ENCODE measurements at places on chromosomes 7 and 10.

DNA sequence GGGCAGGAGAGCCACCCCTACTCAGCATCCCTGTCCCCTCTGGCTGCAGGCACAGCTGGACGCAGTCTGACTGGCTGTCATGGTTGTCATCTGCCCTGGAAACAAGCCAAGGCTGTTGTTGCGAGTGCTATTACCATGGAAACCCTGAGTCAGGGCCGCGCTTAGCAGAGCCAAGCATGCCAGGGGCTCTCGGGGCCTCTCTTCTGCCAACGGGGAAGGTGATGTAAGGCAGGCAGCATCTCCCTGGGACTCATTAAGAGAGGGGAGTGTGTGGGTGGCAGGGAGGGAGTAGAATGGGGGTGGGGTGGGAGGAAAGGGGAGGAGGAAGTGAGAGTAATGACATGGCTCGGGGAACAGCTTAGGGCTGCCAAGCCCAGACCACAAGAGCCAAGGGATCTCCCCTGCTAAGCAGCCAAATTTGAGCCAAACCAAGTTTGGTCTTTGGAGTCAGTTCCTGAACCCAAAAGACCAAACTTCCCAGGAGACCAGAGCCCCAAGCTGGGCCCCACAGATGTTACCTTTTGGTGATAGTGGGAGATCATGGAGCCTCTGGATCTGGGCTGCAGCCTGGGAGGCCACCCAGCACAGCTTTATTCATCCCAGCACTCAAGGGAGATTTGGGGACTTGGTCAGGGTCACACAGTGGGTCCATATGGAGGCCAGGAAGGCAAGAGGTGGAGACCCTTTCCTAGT lies 67.6 kb downstream of the TMEM130 start:
- DNase-seq: peak; percentile 70

DNA sequence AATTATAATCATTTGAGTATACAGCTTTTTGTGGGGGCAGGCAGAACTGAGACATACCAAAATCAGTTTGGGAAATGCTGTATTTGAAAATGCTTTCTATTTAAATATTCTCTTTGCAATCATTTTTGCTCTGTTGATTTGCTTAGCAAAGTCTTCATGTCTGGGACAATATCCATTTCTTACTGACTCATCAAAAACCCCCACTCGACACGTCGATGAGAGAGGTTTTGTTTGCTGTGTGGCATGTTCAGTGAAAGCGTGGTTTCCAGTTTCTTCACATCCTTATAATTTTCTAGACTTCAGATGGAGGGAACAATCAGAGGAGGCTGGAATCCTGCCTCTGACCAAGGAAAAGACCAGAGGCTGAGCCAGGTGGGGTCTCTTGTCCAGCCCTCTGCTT lies 28.9 kb downstream of the HTRA1 start:
- DNase-seq: no peak

- no peak for DNase-seq
Measured at GRCh38 chr7:42217548-42217947, 19.5 kb downstream of the GLI3 start.

- DNase-seq: no peak
Measured at GRCh38 chr10:71243756-71244395, 31.5 kb downstream of the UNC5B start.

DNA sequence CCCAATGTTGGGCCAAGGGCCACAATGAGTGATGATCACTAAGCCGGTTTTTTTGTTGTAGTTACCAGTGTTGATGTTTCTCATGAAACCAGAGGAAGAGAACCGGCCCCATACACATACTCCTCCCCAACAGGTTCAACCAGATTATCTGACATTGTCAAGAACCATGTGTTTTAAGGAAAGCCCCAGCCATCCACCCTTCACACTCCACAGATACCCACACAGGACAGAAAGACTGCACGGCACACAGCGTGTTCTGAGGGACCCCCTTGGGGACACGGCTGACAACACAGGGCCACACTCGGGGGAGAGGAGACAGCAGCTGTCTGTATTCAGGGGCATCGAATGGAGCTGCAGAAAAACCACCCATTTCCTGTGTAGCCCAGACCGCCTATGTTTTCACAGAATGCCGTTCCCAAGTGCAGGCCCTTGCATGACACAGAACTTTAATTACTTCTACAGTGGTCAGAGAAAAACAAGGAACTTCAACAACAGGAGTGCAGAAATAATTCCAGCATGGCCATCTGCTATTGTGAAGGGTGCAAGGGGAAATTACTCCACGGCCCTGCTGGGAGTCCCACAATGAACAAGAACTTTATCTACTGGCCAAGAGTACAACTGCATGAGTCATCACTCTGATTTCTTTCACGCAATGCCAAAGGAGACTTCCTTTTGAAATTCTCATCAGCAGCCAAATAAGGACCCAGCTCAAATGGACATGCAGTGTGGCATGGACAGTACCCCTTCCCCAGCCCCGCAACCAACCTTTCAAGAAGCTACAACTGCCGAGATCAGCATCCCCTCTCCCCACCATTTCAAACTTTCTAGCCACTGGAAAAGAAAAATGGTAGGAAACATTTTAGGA lies 2.3 kb downstream of the KLF6 start:
- peak; percentile 92 for DNase-seq

GRCh38 chr10:78843495-78843894 lies 225.3 kb upstream of the ZMIZ1 start:
- DNase-seq: no peak

DNA sequence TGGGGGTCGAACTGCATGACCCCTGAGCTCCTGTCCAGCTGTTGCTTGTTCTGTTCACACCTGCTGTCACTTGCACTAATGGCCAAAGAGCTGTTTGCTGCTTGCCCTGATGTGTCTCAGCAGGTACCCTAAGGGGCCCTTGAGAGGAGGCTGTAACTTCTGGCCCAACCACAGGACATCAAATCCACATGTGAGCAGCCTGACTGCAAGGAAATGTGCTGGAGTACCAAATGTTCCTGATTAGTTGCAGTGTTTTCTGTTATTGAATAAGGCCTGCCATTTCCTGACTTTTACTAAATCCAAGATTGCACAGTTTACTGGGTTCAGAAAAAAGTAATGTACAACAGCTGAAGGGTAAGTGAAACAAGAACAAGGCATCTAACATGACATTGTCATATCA lies 91.7 kb upstream of the IL6 start:
- no peak for DNase-seq

GRCh38 chr10:13417459-13418126 lies 69.5 kb upstream of the SEPHS1 start:
- DNase-seq: no peak

GRCh38 chr7:42222125-42222524 lies 14.9 kb downstream of the GLI3 start:
- no peak for DNase-seq

- no peak for DNase-seq
Measured at GRCh38 chr10:78894089-78894840, 174.5 kb upstream of the ZMIZ1 start.

DNA sequence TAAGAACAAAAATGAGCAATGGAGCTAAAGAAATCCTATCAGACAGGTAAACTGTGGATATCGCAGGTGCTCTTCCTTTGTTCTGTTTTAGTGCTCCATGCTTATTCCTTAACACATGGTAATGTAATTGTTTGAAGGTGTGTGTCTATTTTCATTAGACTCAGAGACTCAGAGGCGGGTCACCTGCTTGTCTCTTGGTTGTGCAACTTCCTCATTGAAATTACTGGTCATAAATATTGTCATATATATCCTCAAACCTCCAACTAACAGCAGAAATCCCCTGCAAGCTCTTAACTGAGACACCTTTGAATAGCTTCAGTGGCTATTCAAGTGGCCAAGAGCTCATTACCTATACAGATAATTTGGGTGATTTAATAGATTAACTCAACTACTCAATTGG lies 177.2 kb downstream of the PTN start:
- no peak for DNase-seq

GRCh38 chr10:131842351-131843088 lies 58.3 kb upstream of the PPP2R2D start:
- DNase-seq: no peak

DNA sequence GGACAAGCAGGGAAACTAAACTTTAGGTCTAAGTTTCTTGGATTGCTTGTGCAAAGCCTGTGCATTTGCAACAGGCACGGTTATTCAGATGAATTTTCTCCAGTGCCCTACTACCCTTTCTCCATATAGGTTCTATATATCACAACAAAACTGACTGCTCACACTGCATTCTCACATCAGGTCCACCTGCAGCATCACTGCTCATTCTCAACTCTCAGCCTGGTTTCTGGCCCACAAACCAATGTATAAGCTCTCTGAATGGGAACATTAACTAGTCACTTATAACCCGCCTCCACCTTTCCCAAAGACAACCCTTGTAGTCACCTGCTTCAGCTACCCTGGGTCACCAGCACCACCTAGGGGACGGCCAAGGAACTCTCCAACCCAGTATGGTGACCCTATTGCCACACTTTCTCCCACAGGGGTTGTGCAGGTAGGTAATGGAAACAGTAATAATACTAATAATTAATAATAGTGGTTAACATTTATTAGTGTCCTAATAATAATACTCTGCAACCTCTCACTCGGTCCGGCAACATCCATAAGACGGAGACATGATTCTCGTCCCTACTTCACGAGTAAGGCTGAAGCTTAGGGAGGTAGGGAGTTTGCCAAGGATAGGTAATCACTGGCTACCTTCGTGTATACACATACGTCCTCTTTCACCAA lies 97.3 kb downstream of the CLEC2L start:
- no peak for DNase-seq

- no peak for DNase-seq
Measured at GRCh38 chr7:101906291-101907240, 89.1 kb downstream of the CUX1 start.

DNA sequence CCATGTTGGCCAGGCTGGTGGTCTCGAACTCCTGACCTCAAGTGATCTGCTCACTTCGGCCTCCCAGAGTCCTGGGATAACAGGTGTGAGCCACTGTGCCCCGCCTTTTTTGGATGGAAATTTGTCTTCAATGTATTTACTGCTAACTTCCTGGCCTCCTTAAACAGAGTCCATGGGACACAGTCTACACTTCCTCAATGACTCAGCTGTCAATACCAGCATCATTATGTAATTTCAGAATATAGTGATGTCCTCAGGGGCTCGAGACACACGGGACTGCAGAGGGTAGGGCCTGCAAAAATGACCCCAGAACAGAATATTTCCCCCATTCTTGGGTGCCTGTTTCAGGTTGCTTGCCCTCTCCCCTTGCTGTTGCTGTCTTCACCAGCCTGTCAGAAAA lies 31.1 kb downstream of the CAMK2G start:
- no peak for DNase-seq

GRCh38 chr10:69232736-69233480 lies 12.8 kb downstream of the HKDC1 start:
- no peak for DNase-seq

DNA sequence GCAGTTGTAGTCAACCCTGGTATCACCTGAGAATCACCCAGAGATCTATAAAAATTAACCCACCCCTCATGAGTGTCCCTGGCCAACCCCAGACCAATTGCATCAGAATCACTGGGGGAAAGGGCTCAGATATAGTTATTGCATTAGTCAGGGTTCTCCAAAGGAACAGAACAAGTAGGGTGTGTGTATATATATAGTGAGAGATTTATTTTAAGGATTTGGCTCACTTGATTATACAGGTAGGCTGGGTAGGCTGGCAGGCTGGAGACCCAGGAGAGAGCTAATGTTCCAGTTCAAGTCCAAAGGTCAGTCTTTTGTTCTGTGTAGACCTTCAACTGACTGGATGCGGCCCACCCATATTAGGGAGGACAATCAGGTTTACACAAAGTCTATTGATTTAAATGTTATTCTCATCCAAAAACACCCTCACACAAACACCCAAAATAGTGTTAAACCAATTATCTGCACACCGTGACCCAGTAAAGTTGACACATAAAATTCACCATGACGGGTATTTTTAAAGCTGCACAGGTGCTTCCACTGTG lies 372.9 kb upstream of the NFE2L3 start:
- DNase-seq: no peak

DNA sequence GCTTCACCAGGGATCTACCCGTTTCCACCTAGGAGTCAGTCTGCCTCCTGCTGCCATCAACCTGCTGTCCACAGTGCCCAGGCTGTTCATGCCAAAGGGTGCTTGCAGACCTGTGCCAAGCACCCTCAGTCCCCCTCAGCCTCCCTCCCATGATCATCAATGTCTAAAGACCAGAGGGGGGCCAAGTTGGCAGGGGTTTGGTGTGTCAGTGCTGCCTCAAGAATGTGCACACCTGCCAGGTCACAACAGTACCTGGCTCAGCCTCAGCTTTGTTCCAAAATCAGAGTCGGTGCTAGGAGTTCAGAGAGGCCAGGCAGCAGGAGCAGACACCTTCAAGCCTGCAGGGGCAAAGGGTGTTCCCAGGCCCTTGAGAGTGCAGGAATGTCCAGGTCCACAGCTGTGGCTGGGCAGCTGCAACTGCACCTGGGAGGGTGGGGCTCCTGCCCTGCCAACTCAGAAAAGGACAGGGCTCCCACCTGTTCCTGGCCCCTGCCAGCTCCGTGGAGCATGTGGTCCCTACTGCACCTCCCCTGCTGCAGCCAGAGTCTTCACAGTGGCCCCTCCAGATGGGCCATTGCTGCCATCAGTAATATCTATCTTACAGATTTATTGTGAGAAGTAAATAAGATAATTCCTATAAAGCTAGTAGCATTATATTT lies 219.5 kb downstream of the POLR1F start:
- no peak for DNase-seq

DNA sequence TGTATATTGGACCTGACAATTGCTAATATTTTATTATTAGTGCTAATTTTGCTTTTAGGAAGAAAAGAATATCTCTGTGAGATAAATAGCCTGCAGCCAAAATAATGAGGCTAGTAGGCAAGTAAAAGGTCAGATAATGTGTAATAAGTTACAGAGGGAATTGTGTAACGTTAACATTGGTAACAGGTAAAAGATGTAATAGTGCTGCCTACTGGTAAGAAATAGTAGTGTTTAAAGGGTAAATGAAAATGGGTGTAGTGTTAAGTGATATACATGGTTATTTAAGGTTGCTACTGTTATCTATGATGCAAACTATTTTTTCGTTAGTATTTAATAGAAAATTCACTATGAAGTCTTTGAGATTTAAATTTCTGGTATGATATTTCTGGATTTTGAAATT lies 9.2 kb upstream of the FOXP2 start:
- no peak for DNase-seq

GRCh38 chr10:90396721-90397120 lies 461.1 kb downstream of the HTR7 start:
- DNase-seq: no peak
